ENCODE measurements at places on chromosomes 16 and 17. TPM values are rescaled to one million over a fixed set of nuclear protein-coding genes. Genes with fewer than 3 reads are reported as not detected.

The TNRC6C gene
- total RNA-seq: 19.6 TPM

The CEP131 gene
- total RNA-seq: 7.6 TPM

The USP43 gene
- 0.25 TPM for total RNA-seq

The CCL4 gene
- 290 TPM for total RNA-seq

The PSMC5 gene
- 98.2 TPM for total RNA-seq

The CACNG4 gene
- not detected for total RNA-seq

DNA sequence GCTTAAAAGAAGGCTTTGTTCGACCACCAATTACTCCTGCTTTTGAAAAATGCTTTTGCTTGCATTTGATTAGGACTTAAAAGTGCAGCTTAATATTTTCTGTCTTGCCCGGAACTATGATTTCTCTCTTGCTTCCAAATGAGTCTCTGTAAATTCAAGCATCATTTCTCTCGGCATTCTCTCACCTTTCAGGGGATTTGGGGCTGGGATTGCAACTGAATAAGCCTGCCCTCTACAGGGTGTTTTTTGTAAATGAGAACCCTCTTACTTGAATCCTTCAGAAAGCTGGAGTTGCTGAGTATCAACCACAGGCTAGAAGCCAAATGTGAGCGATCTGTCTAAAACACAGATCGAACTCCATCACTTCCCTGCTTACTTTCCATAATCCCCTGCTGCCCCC, 234.6 kb downstream of the TMEM114 start:
- no peaks in the 10 kb centered on the region for H3K36me3 ChIP-seq
- no peaks in the 10 kb centered on the region for H3K27me3 ChIP-seq
- H3K27ac ChIP-seq: no peak overlapping the region
- DNase-seq: no peak

DNA sequence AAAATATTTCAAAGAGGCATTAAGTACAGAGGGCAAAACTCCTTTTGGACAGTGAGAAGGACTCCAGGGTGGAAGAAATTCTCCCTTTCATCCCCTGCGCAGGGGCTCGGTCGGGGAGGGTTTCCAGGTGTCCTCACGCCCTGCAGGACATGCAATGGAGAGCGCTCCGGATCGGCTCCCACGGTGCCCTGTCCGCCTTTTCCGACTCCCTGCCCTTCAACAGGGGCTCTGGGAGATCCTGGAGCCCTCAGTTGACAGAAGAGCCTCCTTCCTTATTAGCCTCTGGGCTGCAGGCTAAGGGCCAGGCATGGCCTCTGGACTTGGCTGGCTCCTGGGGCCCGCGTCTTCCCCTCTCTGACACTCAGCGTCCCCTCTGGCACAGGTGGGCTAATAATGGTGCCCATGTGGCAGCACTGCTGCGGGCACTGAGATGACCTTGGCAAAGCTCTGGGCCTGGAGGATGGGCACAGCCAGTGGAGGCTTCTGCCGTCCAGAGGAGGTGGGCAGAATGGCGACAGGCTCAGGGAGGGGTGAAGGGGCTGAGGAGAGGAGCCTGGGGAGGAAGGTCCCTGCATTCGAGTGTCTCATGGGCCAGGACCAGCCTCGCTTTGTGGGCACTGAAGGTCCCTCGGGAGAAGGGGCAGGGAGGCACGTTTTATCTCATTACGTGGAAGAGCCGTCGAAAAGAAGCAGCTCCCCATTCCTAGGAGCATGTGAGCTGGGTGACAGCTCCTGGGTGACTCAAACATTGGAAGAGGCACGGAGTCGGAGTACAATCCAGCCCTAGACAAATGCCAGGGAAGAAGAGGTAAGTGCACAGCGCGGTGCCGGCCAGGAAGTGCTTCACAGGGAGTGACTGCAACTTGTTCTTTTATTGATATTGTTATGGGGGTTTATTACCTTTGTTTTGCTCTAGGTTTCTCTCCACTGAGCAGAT, 161.7 kb downstream of the IRF8 start:
- no peak for DNase-seq
- H3K36me3 ChIP-seq: no peaks in the 10 kb centered on the region
- no peaks in the 10 kb centered on the region for H3K4me1 ChIP-seq
- H3K4me3 ChIP-seq: no peak overlapping the region
- H3K27ac ChIP-seq: no peak overlapping the region

GRCh38 chr17:75755205-75755901, 9.6 kb downstream of the GALK1 start:
- no peaks in the 10 kb centered on the region for H3K36me3 ChIP-seq
- H3K27ac ChIP-seq: no peak overlapping the region
- H3K4me3 ChIP-seq: peak overlapping the region; percentile 22
- H3K27me3 ChIP-seq: no peaks in the 10 kb centered on the region
- peaks cover 10% of the 10 kb centered on the region for H3K4me1 ChIP-seq

GRCh38 chr17:61361084-61361483, 38.6 kb upstream of the TBX2 start:
- H3K4me1 ChIP-seq: no peaks in the 10 kb centered on the region
- H3K27me3 ChIP-seq: no peaks in the 10 kb centered on the region
- H3K4me3 ChIP-seq: no peak overlapping the region
- no peak for DNase-seq
- no peak overlapping the region for H3K27ac ChIP-seq

- DNase-seq: peak; percentile 75
- H3K27me3 ChIP-seq: no peaks in the 10 kb centered on the region
- no peak overlapping the region for H3K27ac ChIP-seq
- H3K36me3 ChIP-seq: peaks cover 13% of the 10 kb centered on the region
- H3K4me3 ChIP-seq: no peak overlapping the region
- H3K4me1 ChIP-seq: peaks cover 8% of the 10 kb centered on the region
Measured at GRCh38 chr17:81253358-81254131, 14.4 kb downstream of the NDUFAF8 start.

GRCh38 chr16:83830091-83830768, 22.5 kb downstream of the HSBP1 start:
- DNase-seq: no peak
- no peaks in the 10 kb centered on the region for H3K27me3 ChIP-seq
- no peaks in the 10 kb centered on the region for H3K36me3 ChIP-seq
- no peak overlapping the region for H3K4me3 ChIP-seq
- peaks cover 5% of the 10 kb centered on the region for H3K4me1 ChIP-seq
- H3K27ac ChIP-seq: no peak overlapping the region

- H3K27ac ChIP-seq: no peak overlapping the region
- H3K4me3 ChIP-seq: no peak overlapping the region
- H3K4me1 ChIP-seq: no peaks in the 10 kb centered on the region
- H3K27me3 ChIP-seq: peaks cover 8% of the 10 kb centered on the region
Measured at GRCh38 chr16:54862529-54862928, 68.1 kb upstream of the IRX5 start.

DNA sequence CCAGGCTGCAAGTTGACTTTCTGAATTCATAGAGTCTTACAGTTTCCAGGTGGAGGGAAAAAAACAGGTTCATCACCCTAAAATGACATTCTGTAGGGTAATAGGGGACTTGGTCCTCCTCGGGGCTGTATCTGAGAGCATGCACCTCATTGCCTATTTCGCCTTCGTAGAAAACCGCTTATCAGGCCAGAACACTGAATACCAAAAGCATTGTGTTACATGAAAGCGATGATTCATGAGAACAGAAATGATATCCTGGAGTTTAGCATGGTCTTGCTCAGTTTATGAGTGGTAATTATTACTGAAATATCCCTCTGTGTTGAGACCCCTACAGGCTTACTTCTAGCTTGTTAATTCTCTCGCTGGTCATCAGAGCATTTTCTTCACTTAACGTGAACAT, 61.4 kb upstream of the ARHGAP44 start:
- no peaks in the 10 kb centered on the region for H3K27me3 ChIP-seq
- DNase-seq: no peak
- no peak overlapping the region for H3K27ac ChIP-seq
- H3K36me3 ChIP-seq: no peaks in the 10 kb centered on the region

- no peaks in the 10 kb centered on the region for H3K36me3 ChIP-seq
- H3K4me3 ChIP-seq: no peak overlapping the region
- H3K27me3 ChIP-seq: peaks cover 9% of the 10 kb centered on the region
- no peak overlapping the region for H3K27ac ChIP-seq
- no peak for DNase-seq
Measured at GRCh38 chr16:12871784-12872183, 29.6 kb upstream of the SHISA9 start.

GRCh38 chr16:50547340-50548124, 664 bp upstream of the NKD1 start:
- no peaks in the 10 kb centered on the region for H3K27me3 ChIP-seq
- peak overlapping the region; percentile 81 for H3K4me3 ChIP-seq
- peaks cover 26% of the 10 kb centered on the region for H3K4me1 ChIP-seq

GRCh38 chr16:75445298-75445697, 12.0 kb upstream of the CFDP1 start:
- peaks cover 6% of the 10 kb centered on the region for H3K36me3 ChIP-seq
- H3K4me1 ChIP-seq: no peaks in the 10 kb centered on the region
- DNase-seq: no peak
- no peaks in the 10 kb centered on the region for H3K27me3 ChIP-seq
- no peak overlapping the region for H3K27ac ChIP-seq

GRCh38 chr17:60601447-60602384, 1.7 kb downstream of the PPM1D start:
- DNase-seq: peak; percentile 55
- H3K4me3 ChIP-seq: peak overlapping the region; percentile 95
- H3K4me1 ChIP-seq: peaks cover 40% of the 10 kb centered on the region
- no peaks in the 10 kb centered on the region for H3K27me3 ChIP-seq
- H3K27ac ChIP-seq: peak overlapping the region; percentile 79
- H3K36me3 ChIP-seq: peaks cover 4% of the 10 kb centered on the region

DNA sequence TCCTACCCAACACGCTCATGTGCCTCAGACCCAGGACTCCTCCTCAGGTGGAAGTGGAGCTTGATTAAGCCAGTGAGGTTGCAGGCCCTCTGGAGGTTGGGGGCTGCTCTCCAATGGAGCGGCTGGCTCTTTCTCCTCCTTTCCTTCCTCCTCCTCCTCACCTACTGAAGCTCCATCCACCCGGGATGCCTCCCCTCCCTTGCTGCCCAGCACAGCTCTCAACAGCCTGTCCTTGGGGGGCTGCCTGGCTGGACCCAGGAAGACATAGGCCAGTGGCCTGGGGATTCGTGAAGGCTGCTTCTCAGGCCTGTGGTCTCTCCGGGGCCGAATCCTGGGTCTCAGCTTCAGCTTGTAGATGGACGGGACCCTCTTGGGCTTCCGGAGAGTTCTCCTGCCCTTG, 8.2 kb downstream of the GAS2L2 start:
- no peak for DNase-seq
- H3K27ac ChIP-seq: no peak overlapping the region
- peaks cover 37% of the 10 kb centered on the region for H3K27me3 ChIP-seq
- no peak overlapping the region for H3K4me3 ChIP-seq
- no peaks in the 10 kb centered on the region for H3K36me3 ChIP-seq
- peaks cover 23% of the 10 kb centered on the region for H3K4me1 ChIP-seq

DNA sequence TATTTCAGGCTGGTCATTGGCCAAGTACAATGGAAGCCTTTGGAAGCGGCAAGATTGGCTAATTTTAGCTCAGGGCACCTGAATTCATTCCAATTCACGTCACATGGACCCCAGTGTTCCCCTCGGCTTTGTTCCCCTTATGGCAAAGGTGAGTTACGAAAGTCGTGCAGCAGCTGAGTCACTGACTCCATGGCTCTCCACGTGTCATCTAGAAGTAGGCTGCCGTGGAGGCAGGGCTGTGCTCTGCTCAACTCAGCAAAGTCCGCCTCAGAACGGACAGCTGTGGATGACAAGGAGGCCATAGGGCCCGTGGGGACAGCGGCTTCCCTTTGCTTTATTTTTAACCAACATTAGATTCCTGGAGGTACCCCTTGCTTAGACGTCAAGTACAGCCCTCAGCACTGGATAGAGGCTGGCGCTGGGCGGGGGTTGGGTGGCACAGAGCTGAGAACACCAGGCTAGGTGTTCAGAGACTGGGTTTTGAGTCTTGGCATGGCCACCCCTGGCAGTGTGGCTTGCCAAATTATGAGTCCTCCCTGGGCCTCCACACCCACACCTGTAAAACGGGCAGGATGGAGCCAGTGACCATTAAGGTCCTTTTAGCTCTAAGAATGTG, 23.6 kb downstream of the ADAD2 start:
- no peak for DNase-seq
- no peak overlapping the region for H3K4me3 ChIP-seq
- no peak overlapping the region for H3K27ac ChIP-seq
- no peaks in the 10 kb centered on the region for H3K4me1 ChIP-seq
- H3K27me3 ChIP-seq: no peaks in the 10 kb centered on the region

DNA sequence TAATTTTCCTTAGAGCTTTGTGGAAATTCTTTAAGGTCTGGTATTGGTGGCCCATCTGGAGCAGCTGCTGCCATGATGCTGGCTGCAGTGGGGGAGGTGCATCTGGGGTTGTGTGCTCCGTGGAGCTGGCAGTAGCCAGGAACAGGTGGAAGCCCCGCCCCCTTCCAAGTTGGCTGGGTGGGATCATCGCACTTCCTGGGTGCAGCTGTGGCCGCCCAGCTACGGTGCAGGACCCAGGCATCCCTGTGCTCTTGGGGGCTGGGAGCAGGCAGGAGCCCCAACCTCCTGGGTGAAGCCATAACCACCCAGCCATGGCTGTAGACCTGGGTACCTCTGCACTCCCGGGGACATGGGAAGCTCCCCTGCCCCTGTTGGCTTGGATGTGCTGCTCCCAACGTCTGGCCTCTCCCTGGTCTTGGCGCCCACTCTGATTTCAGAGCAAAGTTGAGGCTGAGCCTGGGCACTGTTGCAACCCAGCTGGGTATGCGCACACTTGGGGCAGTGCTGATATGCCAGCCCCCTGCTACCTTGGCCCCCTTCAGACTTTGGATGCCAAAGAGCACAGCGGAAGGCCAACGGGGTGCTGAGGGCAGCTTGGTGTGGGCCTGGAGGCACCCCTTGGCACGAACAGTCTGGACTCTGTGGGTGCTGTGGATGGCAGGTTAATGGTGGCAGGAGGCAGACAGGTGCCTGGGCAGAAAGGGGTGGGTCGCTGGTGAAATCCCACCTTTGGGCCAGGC, 145.2 kb downstream of the MYO1D start:
- H3K27ac ChIP-seq: no peak overlapping the region
- no peak overlapping the region for H3K4me3 ChIP-seq
- no peak for DNase-seq
- H3K36me3 ChIP-seq: no peaks in the 10 kb centered on the region

GRCh38 chr17:14306596-14306995, 5.7 kb downstream of the HS3ST3B1 start:
- no peak overlapping the region for H3K27ac ChIP-seq
- peaks cover 64% of the 10 kb centered on the region for H3K4me1 ChIP-seq
- H3K4me3 ChIP-seq: no peak overlapping the region
- H3K36me3 ChIP-seq: peaks cover 15% of the 10 kb centered on the region

Measured in activated CD4-positive, alpha-beta T cell treated with anti-CD3 and anti-CD28 coated beads for 36 hours (primary cell).